ENCODE measurements at places on chromosomes 6 and 20.

GRCh38 chr6:71675386-71675785, 211.0 kb upstream of the RIMS1 start:
- DNase-seq = no peak

DNA sequence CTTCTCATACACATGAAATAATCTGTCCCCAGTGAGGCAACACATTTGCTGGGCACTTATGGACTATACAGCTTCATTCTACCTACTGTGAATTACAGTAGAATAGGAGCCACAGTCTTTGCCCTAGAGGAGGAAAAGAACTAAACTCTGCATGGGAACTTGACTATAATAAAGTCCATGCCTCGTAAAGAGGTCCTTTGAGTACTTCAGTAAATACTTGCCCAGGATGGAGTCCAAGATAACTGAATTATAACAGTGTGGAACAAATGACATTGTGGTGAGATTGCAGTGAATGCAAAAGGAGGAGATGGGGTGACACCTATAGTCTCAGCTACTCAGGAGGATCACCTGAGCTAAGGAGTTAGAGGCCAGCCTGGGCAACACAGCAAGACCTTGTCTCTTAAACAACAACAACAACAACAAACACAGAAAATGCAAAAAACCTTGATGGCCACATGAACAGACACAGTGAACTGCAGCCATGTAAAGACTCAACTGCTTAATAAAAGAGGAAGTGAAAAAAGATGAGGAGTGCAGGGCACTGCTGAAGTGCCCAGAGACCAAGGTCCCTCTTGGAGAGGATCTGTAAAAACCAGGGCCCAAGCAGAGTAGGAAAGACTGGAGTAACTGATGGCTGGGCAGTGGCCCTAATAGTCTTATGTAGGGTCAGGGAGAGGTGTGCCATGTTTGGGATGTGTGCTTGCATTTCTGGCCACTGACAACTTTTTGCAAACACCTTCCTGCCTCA, 3.7 kb downstream of the MRPS18A start:
- DNase-seq = no peak

- no peak for DNase-seq
These were observed 366.5 kb downstream of the ESR1 start for GRCh38 chr6:152173957-152174356.

- no peak for DNase-seq
These were observed 20.2 kb upstream of the NAA20 start for GRCh38 chr20:19996917-19997316.

DNA sequence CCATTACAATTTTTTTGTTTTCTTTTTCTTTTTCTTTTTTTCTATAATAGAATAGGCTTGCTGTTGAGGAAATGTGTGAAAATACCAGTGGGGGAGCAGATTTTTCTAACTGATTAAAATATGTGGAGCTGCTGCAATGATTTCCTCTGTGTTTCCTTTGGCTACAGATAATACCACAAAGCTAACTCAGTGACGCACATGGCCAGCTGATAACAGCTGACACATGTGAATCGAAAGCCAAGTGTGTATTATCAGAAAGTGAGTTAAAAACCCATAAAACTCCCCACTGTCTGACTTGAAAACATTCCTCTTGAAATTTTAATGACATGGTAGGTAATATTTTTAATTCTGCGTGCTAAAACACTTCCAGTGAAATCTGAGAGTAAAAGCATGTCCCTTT, 70.8 kb upstream of the AHI1 start:
- DNase-seq = no peak

- DNase-seq = no peak
These were observed 16.4 kb upstream of the HMGN4 start for GRCh38 chr6:26521600-26522391.

- DNase-seq = no peak
These were observed 586.9 kb upstream of the ARID1B start for GRCh38 chr6:156190270-156190669.

- no peak for DNase-seq
These were observed 246.3 kb upstream of the RNF24 start for GRCh38 chr20:4261333-4262284.

DNA sequence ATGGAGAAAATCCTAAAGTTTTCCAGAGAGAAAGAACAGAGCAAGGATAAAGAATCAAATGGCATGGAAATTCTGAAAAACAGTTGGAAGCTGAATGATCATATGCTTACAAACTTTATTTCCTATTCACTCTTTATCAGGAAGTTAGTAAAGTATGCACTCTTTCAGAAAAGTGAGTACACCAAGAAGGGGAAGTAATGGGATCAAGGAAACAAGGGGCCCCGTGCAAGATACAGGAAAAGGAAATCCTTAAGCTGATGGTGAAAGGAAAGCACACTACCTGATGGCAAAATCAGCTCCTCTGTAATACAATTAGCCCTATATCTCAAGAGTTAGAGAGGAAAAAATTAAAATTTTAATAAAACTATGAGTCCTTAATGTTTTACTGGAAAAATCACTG, 14.0 kb downstream of the CALHM6 start:
- no peak for DNase-seq

GRCh38 chr20:3828798-3829197, 8.5 kb downstream of the AP5S1 start:
- no peak for DNase-seq

DNA sequence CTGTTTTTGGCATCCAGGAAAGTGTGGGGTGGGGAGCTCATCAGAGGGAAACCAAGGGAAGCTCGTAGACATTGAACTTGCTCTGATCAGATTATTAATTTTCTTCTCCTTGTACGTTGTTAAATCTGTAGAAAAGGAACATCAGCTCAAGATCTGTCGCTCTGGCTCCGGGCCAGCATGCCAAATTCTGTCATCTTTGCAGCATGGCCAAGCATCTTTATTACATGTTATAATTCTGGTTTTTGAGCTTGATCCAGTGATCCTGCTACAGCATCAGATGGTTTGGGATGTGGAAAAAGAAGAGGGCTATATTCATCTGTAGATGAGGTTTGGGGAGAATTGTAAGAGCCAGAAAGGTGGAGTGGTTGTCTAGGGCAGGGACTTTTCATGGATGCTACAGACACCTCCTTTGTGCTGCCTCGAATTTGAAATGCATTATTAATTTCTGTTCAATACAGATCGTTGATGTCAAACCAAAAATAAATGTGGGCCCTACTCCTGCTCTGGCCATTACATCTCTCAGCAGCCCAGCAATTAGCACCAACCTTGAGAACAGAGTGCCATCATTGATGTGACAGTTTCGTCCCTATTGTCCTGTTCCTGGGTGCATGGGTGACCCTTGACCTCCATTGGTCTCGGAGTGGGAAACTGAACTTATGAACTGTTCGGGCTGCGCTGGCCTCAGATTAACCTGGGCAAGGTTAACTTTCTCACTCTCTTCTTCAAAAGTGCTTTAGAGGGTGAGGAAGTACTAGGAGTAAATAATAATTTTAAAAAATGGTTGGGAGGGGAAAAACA, 250.8 kb downstream of the SOX4 start:
- DNase-seq = no peak

GRCh38 chr6:11196511-11197174, 35.8 kb downstream of the NEDD9 start:
- DNase-seq = peak; percentile 29

DNA sequence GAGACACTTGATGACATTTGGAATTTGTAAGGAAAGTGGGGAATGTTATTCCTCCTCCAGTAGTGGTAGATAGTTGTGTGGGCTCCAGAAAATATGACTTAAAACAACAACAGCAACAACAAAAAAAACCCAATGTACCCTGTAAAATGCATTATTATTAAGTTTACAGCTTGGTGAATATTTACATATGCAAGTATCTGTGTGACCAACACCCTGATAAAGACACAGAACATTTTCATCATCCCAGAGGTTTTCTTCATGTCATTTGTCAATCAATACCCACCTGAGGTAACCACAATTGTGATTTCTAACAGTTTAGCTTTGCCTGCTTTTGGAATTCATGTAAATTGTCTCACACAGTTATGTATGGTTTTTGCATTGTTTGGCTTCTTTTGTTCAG, 152.1 kb upstream of the GRIK2 start:
- no peak for DNase-seq

- no peak for DNase-seq
These were observed 652.3 kb downstream of the EPHA7 start for GRCh38 chr6:92767101-92767500.

DNA sequence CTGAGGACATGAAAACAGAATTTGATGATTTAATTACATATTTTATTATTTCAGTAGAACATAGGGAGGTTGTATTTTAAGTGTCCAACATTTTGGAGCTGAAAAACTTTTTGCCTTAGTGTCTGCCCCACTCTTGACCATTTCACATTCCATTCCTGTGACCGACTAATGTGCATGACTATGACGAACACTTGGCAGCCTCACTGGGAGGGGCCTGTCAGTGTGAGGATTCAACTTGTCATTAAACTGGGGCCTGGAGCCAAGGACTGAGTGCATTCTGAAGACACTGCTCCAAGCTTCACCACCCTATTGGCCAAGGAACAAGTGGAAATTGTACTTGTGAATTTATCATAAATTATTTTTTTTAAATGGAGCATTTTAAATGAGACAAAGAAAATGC, 661.3 kb downstream of the BCKDHB start:
- DNase-seq = no peak

- no peak for DNase-seq
These were observed 654.2 kb upstream of the MAP3K7 start for GRCh38 chr6:91240878-91241603.

GRCh38 chr20:24970030-24970553, 21.0 kb downstream of the CST7 start:
- DNase-seq = peak; percentile 1

DNA sequence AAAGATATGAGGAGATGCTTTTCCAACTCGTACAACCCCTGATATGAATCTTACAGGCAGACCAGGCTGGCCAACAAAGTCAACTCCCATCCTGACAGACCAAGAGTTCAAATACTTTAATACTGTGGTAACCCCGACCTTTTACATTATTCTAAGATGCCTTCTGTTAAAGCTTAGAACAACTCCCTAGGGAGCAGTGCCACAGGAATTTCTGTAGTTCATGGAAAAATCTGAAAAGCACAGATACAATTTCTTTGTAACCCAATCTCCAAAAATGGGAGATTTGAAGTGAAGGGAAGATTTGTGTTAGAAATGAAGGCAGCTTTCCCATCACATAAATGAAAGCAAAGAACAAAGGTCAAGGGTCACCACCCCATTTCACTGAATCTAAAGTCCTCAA, 151.3 kb upstream of the BEND6 start:
- no peak for DNase-seq

DNA sequence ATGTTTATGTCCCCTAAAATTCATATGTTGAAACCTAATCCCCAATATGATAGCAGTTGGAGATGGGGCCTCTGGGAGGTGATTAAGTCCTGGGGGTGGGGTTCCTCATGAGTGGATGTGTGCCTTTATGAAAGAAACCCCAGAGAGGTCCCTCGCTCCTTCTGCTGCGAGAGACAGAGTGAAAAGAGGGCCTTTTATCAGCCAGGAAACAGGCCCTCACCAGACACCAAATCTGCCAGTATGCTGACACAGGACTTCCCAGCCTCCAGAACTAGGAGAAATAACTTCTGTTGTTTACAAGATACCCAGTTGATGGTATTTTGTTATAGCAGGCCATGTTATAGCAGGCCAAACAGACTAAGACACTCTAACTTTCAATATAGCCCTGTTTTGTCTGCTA, 100.9 kb upstream of the NFATC2 start:
- no peak for DNase-seq

DNA sequence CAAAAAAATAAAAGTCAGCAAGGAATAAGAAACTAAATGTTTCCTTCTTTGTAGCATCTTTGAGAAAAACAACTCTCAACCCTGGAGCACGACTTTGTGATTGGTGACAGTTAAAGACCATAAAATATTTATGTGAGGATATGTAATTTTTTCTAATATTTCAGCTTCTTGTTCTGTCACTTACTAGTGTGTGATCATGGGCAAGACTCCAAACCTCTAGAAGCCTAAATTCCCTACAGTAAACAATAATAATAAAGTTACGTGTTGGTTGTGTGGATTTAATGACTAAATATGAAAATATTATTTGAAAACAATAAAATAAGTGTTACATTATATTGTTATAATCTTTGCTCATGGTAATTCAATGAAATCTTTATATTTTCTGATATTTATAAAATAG, 735.6 kb upstream of the MARCKS start:
- no peak for DNase-seq

- no peak for DNase-seq
These were observed 15.3 kb downstream of the RSPO4 start for GRCh38 chr20:986733-987355.

DNA sequence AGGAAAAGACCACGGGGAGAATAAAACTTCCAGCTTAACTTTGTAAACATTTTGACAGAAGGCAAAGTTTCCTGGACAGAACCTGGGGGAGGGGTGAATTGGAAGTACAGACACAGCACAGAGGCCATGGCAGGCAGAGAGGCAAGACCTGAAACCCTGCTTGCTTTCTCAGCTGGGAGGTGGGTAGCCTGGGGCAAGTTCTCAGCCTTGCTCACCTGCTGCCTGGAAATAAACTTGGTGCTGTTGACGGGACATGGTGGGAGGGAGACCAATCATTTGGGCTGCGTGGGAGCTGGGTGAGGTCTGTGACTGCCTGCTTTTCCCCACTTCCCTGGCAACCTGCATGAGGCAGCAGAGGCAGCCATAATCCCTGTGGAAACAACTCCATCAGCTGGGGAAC, 221.3 kb downstream of the MOXD1 start:
- no peak for DNase-seq

GRCh38 chr6:132414761-132415160, 13.5 kb upstream of the MOXD1 start:
- DNase-seq = no peak

DNA sequence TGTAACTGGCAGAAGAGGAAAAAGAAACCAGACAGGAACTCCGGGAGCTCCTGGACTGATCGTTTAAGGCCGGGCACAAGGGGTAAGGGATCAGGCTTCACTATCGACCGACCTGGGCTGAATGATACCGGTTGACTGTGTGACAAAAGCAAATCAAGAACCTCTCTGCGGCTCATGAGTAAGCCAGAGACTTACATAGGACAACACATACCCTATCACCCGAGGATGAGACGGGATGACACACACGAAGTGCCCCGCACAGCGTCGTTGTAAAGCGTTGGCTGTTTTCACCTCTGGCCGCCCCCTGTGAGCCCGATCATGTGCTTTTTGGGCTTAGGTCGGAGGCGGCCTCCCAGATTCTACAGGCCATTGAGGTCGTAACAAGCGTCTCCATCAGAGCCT, 695 bp upstream of the TGIF2 start:
- no peak for DNase-seq

DNA sequence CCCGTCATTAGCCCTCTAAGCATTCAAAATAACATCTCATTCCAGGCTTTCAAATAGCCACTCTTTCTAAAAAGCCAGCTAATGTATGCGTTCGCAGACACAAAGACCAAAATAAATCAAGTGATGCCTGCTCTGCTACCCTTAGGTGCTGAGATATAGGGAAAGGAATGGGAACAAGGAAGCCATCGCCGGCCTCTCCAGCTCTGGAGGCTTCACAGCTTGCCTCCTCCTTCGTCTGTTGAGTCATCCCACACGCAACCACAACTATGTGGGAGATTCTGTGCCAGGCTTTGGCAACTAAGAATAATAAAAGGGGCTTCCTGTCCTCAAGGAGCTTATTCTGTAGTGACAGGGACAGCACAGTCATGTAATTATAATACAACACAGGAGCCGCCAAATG, 27.3 kb upstream of the SLC22A23 start:
- no peak for DNase-seq

GRCh38 chr20:60102665-60103210, 144.5 kb downstream of the CDH26 start:
- no peak for DNase-seq

GRCh38 chr6:28125401-28125800, 992 bp downstream of the ZSCAN16 start:
- no peak for DNase-seq
